ENCODE measurements at places on chromosomes 1 and 21. TPM values are rescaled to one million over a fixed set of nuclear protein-coding genes. Genes with fewer than 3 reads are reported as not detected.
A peak's percentile ranks its signal among the peaks of the same experiment; 100 is the strongest.

DNA sequence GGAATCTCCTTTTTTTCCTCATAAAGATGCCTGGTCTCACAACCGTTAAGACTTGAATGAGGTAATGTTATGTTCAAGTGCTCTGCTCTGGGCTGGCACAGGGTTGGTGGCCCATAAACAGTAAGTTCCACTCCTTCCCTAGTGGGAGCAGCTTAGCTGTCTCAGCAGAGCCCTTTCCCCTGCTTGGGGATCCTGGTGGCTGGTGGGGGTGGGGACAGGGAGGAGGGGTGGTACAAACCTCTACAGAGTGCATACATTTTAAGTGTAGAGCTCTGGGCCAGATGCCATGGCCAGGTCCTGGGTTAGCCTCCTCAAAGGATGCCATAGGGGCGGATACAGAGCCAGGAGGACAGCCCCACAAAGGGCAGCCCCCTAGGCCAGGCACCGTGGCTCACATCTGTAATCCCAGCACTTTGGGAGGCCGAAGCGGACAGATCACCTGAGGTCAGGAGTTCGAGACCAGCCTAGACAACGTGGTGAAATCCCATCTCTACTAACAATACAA is 20.7 kb upstream of the PADI1 start:
- H3K4me1 ChIP-seq: peaks cover 16% of the 10 kb centered on the region
- H3K27ac ChIP-seq: no peak overlapping the region
- peaks cover 3% of the 10 kb centered on the region for H3K36me3 ChIP-seq

GRCh38 chr1:29197590-29197924 is 15.9 kb upstream of the SRSF4 start:
- peak overlapping the region; percentile 76 for H3K27ac ChIP-seq
- H3K27me3 ChIP-seq: no peaks in the 10 kb centered on the region
- H3K4me3 ChIP-seq: no peak overlapping the region
- peaks cover 11% of the 10 kb centered on the region for H3K36me3 ChIP-seq
- peaks cover 15% of the 10 kb centered on the region for H3K4me1 ChIP-seq
- DNase-seq: no peak

DNA sequence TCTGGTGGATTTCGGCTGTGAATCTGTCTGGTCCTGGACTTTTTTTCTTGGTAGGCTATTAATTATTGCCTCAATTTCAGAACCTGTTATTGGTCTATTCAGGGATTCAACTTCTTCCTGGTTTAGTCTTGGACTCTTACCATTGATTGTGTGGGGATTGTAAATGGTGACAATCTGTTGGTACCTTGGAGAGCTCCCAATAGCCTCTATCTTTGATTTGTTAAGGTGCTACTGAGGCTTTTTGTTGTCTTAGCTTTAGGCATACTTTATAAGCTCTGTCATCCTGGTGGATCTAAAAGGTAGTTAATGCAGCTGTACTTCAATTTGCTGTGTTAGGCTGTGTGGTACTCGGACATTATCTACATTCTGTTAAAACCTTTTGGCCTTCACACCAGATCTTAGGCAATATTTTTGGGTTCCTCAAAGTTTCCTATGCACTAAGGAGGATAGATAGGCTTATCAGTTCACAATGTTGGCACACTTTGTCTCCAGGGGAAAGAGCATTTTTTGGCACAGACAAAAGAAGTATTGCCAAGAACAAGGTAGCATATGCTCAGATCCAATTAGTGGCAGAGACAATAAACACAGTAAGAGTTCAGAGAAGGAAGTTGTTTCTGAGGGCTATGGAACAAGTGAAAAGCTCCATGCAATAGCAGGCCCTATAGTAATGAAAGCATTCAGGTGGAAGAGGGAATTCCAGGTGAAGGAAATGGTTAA is 230.4 kb downstream of the PDE4B start:
- no peaks in the 10 kb centered on the region for H3K4me1 ChIP-seq
- no peak overlapping the region for H3K27ac ChIP-seq
- no peak for DNase-seq
- H3K27me3 ChIP-seq: peaks cover 3% of the 10 kb centered on the region
- H3K4me3 ChIP-seq: no peak overlapping the region
- no peaks in the 10 kb centered on the region for H3K36me3 ChIP-seq

DNA sequence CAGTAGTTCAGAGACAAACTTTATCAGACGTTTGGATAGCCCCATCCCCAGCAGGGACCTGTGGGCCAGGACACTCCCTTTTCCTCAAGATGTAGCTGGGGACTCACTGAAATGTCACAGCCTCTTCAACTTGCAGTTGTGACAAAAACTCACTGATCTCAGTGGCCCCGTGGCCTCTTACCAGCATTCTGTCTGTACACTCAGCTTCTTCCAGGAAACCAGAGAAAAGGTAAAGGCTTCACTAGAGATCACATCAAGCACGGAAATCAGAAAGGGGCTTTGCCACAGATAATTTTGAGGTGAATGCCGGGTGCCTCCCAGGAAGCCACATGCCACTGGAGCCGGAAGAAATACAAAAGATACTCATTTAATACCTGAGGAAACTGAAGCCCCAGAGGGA is 122.2 kb downstream of the CCDC185 start:
- no peak for DNase-seq
- H3K27me3 ChIP-seq: peaks cover 40% of the 10 kb centered on the region
- no peak overlapping the region for H3K27ac ChIP-seq
- H3K4me1 ChIP-seq: no peaks in the 10 kb centered on the region
- no peak overlapping the region for H3K4me3 ChIP-seq

DNA sequence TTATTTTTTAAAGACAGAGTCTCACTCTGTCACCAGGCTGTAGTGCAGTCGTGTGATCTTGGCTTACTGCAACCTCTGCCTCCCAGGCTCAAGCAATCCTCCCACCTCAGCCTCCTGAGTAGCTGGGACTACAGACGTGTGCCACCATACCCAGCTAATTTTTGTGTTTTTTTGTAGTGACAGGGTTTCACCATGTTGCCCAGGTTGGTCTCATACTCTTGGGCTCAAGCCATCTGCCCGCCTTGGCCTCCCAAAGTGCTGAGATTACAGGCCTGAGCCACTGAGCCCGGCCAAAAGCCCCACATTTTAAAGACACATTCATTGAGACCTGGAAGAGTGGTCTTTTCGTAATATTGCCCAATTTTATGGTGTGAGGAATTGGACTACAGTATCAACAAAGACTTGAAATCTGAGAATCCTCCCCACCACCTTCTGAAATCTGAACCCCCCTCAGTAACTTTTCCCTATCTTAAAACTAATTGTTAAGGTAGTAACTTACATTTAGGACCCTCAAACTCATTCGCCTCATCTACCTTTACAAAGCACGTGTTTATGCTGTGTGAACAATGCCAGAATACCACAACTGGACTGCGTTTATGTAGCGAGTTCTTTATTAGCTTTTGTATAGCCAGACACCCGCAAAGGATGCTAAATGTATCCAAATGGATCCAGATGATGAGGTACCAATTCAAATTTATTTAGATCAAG is 2.7 kb downstream of the ERRFI1 start:
- peaks cover 85% of the 10 kb centered on the region for H3K4me1 ChIP-seq
- peaks cover 22% of the 10 kb centered on the region for H3K36me3 ChIP-seq
- DNase-seq: no peak
- H3K27ac ChIP-seq: peak overlapping the region; percentile 97
- H3K27me3 ChIP-seq: no peaks in the 10 kb centered on the region

GRCh38 chr1:206117151-206117948 is at the start of gene AVPR1B:
AVPR1B (minus strand) TSS chr1:206117388; CDS start chr1:206116890, 498 bp downstream.
- H3K27ac ChIP-seq: no peak within 1 kb of the TSS
- peaks cover 18% of the 10 kb centered on the region for H3K27me3 ChIP-seq
- peak within 1 kb of the TSS; percentile 67 for H3K4me3 ChIP-seq
- peaks cover 3% of the 10 kb centered on the region for H3K36me3 ChIP-seq
- no peak for DNase-seq

DNA sequence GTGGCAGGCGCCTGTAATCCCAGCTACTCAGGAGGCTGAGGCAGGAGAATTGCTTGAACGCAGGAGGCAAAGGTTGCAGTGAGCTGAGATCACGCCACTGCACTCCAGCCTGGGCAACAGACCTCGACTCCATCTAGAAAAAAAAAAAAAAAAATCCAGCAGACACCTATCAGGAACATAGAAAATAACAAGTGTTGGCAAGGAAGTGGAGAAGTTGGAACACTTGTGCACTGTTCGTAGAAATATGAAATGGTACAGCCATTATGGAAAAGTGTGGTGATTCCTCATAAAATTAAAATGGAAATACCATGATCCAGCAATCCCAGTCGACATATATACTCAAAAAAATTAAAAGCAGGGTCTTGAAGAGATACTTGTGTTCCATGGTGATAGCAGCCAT is 12.0 kb upstream of the C1orf162 start:
- H3K27ac ChIP-seq: no peak overlapping the region
- peaks cover 21% of the 10 kb centered on the region for H3K36me3 ChIP-seq
- no peak overlapping the region for H3K4me3 ChIP-seq
- H3K27me3 ChIP-seq: no peaks in the 10 kb centered on the region
- DNase-seq: no peak
- H3K4me1 ChIP-seq: peaks cover 6% of the 10 kb centered on the region

GRCh38 chr1:227318016-227318852 is at the start of gene CDC42BPA:
CDC42BPA (minus strand) TSS chr1:227318492; CDS start chr1:227317182, 1,310 bp downstream.
- H3K4me3 ChIP-seq: peak within 1 kb of the TSS; percentile 85
- H3K27me3 ChIP-seq: no peaks in the 10 kb centered on the region
- no peaks in the 10 kb centered on the region for H3K36me3 ChIP-seq
- H3K4me1 ChIP-seq: peaks cover 19% of the 10 kb centered on the region

The PTGFRN gene
- 117 TPM for total RNA-seq

The C1orf185 gene
- total RNA-seq: not detected

The PIGC gene
- total RNA-seq: 21.7 TPM

The LRRC53 gene
- not detected for total RNA-seq

Measured in chondrocyte (in vitro differentiated cells).